ENCODE measurements at places on chromosomes 12 and 14. TPM values are rescaled to one million over a fixed set of nuclear protein-coding genes. Genes with fewer than 3 reads are reported as not detected.
A peak's percentile ranks its signal among the peaks of the same experiment; 100 is the strongest.

Gene RNASE4
- 11.4 TPM for polyA plus RNA-seq

DNA sequence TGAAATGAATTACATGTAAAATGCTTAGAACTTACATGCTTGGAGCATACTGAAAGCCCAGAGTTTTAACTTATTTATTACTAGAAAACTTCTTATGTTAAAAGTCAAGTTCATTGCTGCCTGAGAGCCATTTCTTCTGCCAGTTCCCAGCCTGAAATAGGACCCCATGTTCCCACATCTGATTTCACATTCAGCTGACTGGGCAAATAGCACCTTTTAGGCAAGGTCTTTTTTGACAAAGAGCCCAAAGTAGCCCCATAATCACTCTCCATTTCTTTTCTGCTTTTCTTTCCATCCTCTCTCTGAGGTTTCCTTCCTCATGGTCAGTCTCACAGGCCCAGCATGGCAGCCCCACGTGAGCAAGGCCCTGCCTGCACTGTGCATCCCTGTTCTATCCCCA is 1.1 kb upstream of the ARPC3 start:
- DNase-seq: no peak

GRCh38 chr12:52052468-52053186 is 1.4 kb downstream of the NR4A1 start:
- DNase-seq: peak; percentile 82

DNA sequence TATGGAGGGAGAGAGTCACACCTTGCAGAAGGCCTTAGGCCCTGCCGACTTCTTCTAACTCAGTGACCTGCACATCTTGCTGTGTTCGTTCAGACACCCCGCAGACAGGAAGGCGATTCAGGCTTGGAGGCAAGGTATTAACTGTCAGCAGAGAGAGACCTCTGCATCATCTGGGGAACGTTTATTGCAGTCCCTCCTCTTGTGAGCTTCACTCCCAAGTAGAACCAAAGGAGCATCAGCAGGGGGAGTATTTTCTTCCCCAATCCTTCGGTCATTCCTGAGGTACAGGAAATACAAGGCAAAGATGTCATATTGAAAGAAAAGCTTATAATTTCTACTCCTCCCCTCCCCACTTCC is 217.9 kb downstream of the CRADD start:
- no peak for DNase-seq

- DNase-seq: peak; percentile 92
Observed at GRCh38 chr14:104976198-104977007, 1.8 kb downstream of the AHNAK2 start.

DNA sequence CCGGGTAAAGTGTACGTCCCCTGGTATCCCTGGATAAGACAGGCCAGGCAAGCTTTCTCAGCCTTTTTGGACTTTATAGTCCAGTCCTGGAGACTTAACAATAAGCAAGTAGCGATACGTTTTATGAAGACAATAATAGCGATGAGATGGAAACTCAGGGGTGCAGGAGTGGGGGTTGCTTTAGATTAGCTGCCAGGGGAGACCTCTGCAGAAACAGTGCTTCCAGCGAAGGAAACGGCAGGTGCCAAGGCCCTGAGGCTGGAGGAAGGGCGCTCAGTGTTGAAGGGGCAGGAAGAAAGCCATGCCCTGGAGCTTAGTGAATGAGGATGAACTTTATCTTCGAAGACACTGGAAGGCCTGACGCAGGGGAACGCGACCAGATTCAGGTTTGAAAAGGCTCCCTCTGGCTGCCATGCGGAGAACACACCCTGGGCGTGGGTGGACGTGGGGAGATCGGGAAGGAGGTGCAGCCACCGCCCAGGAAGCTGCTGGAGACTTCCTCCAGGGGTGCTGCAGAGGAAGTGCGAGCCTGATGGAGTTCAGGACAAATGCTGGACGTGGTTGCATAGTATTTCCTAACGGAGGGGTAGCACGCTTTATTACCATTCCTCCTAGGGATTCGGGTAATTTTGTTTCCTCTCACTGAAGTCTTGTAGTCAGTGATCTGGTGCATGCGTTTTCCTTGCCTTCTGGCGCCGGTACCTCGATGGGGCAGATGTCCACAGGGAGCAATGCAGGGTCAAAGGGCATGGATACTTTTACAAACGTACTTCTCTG is 26.1 kb upstream of the UBC start:
- peak; percentile 96 for DNase-seq

DNA sequence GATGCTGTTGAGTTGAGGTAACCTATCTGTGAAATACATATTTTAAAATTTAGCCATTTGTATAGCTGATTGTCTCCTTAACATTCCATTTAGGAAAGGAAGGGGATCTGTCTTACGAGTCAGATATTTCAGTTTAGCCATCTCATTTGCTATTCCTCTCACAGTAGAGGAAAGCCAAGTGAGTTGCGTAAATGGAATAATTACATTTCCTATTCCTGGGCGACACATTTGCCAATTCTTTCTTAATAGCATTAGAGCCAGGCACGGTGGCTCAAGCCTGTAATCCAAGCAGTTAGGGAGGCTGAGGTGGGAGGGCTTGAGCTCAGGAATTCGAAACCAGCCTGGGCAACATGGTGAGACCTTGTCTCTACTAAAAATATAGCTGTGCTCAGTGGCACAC is 116.3 kb downstream of the TMX1 start:
- DNase-seq: no peak

Gene PCNX4
- 9.9 TPM for polyA plus RNA-seq

DNA sequence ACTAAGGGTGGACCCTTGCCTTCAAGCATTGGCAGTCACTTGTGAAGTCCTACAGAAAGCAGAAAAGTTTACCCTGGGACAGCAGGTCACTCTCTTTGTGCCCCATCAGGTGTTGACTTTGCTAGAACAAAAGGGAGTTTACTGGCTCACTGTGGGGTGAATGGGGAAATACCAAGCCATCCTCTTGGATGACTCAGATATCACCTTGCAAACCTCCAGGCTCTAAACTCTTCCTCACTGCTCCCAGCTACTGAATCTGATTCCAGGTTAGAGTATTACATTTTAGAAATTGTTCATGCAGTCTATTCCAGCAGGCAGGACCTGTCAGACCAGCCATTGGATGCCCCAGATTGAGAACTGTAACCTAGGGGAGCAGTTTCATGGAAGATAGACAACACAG is 7.3 kb upstream of the EDDM3B start:
- no peak for DNase-seq

DNA sequence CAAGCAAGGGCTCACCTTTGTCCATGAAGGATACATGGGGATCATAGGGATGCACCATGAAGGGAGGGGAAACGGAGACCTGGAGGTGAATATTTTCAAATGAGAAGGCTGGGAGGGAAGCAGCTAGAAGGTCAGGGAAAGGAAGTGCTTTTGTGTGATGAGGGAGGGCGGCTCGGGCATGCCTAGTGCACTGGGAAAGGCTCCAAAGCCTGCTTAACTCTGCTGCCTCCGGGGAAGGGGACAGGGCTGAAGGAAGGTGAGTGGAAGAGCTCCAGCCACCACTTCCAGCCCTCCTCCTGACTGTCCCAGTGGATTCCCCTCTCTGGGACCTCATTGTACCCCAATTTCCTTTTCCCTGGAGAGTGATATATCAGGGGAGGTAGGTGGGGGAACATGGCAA is 149.4 kb upstream of the PRMT8 start:
- no peak for DNase-seq
